Stimulated activated CD8-positive, alpha-beta memory T cell treated with anti-CD3 and anti-CD28 coated beads, Interleukin-4, amount 100 ng/mL, for 1 hour (primary cell): ENCODE measurements at places on chromosomes 3 and 15.

DNA sequence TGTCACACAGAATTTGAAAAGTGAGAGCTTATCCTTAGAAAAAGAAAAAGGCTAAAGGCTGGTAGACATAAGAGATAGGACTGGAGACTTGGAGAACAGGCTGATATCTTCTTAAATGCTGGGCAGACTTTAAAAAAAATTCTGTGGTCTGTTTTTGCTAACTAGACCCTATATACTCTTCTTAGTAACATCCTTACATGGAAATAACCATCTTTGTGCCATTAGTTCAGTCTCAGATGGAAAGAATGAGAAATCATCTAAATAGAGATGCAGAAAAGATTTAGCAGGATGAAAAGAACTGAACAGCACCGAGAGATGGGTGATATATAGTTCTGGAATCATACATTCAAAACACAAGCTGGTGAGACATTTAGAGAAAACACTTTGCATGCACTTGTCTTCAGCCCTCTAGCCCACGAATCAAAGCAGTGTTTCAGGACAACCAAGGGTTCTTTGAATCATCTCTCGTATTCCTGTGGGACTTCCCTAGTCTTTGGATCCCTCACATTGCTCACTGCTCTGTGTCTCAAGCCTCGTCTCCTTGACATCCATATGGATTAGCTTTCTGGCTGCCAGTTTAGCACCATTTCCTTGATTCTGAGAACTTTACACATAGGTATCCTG, 93.0 kb upstream of the LYSMD4 start:
- DNase-seq, result no peak

DNA sequence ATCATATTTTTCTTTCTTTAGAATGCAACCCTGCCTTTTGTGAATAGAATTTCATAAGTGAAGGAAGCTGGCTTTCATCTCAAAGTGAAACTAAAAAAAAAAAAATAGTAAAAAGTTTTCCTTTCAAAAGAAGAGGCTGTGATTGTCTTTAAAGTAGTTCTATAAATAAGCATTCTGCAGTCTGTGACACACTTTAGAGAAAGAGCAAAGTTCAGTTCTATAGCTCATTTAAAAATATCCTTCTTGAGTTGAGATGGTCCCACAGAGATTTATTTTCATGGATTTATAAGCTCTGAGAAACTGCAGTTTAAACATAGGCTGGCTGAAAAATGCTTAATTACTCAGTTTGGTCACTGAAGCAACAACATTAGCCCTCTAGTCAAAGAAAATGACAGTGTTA, 36.1 kb upstream of the CNTN6 start:
- DNase-seq, result no peak

DNA sequence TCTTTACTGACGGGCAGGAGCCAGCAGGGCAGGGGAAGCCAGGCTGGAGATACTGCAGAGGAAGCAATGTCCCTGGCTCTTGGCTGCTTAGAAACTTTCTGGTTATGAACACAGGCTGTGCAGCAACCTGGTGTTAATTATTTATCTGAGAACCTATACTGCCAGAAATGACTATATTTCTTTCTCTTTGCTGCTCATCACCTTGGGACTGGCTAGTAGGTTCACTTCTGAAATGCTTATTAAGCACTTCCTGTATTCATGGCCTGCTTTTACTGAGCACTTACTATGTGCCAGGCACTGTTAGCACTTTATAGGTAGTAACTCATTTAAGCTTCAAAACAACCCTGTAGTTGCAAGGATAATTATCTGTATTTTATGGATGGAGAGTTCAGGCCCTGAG, 57.6 kb downstream of the RAB11A start:
- no peak for DNase-seq

- no peak for DNase-seq
Measured at GRCh38 chr3:54065140-54065539, 57.2 kb upstream of the CACNA2D3 start.

DNA sequence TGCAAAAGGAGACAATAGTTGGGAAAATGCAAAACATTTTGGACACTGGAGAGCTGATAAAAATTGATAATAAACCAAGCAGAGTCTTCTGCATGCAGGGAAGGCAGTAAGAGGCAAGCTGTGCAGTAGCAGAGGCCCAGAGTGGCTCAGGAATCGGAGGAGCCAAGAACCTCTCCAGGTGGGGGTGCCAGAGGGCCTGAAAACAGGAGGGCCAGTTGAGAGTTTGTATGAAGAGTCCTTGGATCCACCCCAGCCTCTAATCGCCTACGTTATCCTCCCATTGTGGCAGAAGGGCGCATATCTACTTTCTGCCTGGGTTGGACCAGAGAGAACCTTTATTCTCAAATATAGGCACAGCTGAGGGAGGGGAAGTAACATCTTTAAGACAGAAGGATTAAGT, 48.9 kb upstream of the RBP1 start:
- no peak for DNase-seq

DNA sequence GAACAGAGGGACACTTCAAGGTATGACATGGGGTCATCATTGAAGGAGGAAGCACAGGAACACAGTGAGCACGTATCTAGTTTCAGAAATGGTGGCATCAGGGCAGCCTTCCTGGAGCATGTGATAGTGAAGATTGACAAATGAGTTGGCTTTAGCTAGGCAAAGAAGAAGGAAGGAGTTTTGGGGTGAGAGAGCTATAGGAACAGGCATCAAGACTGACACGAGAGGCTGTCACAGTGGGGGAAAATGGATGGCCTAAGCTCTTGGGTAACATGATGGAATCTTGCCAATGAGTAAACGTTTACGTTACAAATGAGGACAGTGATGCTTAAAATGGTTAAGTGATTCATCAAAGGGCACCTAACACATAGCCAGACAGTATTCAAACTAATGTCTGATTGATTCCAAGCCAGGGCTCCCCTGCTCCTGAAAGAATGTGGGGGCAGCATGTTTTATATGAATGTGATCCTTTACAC, 23.1 kb upstream of the GPR171 start:
- DNase-seq, result no peak
